ENCODE measurements at places on chromosomes 11 and 22.
A peak's percentile ranks its signal among the peaks of the same experiment; 100 is the strongest.

DNA sequence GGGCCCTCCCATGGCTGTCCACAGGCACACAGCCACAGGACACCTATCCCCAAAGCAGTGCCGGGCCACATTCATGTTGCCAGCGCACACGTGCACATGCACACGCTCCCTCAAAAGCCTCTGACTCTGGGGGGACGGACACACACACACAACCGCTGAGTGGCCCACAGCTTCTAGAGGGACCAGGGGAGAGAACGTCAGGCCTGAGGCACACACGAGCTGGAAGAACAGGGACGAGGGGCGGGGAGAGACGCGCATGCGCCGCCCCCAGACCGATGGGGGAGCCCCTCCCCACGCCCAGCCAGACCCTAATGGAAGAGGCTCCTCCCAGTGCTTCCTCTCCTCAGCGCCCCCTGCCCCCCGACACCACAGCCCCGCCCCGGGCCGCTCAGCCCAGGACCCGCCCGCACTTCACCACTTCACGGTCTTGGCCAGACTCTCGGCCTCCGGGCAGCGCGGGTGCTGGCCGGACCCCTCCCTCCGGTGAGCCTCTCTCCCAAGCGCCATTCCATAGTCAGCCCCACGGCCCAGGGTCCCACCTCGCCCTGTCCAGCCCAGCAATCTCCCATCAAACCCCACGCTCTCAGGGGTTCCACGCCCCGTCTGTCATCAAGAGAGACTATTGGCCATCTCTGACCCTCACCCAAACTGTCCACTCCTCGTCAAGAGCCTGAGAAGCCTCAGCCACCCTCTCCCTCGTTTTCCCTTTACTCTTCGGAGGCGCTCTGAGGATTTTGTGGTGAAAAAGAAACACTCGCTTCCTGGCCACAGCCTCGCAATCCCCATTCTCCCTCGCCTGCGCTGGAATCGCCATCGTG is 11.7 kb downstream of the NRXN2 start:
- no peak for DNase-seq

DNA sequence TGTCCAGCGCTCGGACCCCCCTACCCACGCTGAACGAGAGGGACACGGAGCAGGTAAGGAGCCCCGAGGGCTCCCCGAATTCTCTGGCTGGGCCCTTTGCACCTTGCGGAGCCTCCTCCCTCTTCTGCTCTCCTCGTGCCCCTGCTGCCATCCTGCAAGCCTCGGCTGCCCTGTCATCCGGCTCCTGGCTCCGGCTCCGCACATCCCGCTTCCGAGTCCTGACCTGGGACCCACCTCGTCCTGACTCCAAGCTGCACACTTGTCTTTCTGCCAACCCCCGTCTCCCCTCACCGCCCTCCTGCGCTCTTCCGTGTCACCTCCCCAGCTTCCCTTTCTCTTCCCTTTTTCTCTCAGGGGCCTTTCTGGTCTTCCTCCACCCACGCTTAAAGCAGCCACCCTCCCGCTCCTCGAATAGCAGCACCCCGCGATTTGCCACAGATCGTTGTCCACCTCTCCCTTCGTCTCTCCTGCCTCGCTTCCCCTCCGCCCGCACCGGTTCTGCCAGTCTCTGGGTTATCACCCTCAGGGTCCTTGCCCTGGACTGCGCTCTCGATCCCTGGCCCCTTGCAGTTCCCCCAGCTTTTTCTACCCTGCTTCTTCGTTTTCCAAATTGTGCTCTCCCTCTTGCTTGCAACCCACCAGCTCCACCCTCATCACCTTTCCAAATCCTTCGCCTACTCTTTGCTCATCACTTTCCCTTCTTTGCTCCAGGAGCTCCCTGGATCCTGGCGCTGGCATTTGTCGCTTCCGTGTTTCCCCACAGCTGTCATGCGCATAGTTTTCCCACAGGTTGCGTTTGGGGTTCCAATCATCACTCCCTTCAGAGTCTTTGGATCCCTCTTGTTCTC is 822 bp downstream of the MARK2 start:
- peak; percentile 75 for DNase-seq

DNA sequence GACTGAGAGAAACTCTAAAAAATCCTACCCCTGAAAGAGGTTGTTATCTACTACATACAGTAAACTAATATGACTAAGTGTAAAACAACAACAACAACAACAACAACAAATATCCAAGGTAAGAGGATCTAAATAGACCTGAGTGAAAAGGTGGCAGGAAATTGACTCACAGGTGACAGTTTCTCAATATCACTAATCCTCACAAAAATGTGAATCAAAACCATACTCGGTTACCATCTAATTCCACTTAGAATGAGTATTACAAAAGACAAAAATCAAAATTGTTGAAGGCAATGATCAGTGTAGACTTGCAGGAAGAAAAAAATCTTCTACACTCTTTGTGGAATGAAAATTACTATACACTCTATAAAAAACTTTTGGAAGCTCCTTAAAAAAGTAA is 17.5 kb downstream of the RGL4 start:
- no peak for DNase-seq

- DNase-seq = no peak
Measured at GRCh38 chr11:64128255-64129006, 37.5 kb downstream of the MACROD1 start.

DNA sequence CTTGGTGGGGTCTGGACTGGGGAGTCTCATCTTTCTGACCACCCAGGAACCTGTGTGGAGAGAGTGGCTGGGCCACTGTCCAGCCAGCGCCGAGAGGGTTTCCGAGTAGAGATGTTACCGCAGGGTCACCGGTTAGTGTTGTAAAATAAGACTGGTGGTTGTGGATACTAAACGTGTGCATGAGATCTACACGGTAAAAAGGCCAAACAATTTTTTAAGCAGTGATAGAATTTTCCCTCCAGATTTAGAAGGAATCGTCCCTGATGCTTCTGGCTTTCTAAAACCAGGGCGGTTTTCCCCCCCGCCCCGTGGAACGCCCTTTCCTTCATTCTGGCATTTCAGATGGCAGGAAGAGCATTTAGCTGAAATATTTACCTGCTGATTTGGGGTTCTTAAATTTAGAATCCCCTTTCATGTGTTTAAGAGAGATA is 72.6 kb upstream of the PPARA start:
- DNase-seq = no peak

DNA sequence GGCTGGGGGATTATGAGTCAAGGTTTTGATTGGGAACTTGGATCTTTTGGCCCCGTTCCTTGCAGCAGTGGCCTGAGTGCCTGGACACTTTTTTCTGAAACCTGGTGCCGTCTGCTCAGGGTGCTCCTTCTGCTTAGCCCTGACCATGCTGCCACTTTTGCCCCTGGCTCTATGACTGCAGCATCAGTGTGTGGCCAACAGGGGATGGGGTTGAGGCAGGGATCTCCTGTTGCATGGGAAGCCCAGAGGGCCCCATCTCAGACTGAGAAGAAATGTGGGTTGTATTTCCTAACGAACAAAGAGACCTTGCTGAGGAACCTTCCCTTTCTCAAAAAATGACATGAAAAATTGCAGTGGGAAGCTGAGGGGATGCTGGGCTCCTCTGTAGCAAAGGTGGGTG is 18.7 kb downstream of the POU2F3 start:
- DNase-seq = no peak

- DNase-seq = no peak
Measured at GRCh38 chr11:119991022-119991404, 146.9 kb downstream of the TRIM29 start.

DNA sequence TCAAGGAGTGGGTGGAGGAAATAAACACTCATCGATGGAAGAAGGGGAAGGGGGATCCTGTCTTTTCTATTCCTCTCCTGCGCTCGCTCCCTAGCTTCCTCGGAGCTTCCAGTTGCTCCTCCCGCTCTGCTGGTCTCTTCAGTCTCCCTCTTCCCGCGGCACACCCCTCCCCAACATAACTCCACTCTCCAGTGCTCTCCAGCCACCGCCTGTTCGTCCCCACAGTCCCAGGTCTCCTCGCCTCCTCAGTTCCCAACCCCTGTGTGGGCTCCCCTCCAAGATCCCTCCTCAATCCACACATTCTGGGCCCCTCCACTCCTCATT is 438 bp downstream of the ZW10 start:
- no peak for DNase-seq

DNA sequence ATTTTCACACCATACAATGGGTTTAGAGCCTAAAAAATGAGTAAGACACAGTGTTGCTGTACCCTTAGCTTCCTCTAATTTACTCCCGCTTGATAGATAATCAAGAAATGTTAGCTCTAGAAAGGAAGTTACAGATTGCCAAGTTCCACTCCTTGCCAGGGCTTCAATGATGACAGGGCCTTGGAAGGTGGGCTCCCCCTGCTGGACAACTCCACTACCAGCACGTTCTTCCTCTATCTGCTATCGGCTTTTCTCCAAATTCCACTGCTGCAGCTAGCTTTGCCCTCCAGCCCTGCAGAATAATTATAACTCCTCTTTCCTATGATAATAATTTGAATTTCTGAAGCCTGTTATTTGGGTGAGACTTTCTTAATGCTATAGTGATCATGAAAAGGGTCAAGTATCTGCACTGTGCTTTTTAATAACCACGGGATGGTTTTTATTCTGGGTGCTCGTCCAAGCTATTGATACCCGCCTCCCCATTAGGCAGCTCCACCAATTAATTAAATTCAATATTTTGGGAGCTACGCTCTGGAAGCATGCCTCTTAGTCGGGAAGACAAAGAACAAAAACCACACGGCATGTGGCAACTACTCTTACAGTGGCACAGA is 9.0 kb downstream of the SYN3 start:
- DNase-seq = peak; percentile 24

- no peak for DNase-seq
Measured at GRCh38 chr11:100800202-100800601, 113.1 kb downstream of the ARHGAP42 start.

GRCh38 chr11:72039856-72040401 is 40.4 kb downstream of the NUMA1 start:
- DNase-seq = no peak

DNA sequence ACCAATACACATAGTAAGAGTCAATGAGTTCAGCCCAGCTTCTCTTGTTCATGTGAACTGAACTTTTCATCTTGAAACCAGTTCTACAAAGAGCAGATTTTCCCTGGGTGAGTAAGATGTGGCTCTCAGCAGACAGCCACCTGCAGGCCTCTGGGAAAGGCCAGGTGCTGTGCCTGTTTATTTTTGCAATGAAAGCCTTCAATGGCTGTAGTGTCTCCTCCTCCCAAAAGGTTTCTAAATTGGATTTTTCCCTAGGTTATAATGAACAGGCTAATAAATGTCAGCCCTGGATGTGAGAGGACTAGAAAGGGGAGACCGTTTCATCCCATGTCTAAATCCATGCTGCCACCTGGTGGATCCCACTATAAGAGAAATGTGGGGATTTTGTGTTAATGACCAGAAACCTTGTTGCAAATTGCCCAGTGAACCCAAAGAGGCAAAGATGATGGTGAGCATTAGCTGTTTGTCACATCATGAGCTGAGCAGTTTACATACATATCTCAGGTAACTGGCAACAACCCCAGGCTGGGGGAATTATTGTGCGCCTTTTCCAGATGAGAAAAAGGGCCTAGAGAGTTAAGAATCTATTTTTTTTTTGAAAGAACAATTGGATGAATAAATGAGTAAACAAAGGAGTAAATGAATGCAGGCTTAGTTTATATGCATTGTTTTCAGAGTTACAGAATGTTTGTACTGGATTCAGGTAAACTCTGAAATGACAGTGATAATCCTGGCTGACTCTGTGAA is 12.7 kb downstream of the C11orf91 start:
- no peak for DNase-seq
